Urinary bladder (tissue), 4 donors: ENCODE measurements at places on chromosomes 11 and 22.

DNA sequence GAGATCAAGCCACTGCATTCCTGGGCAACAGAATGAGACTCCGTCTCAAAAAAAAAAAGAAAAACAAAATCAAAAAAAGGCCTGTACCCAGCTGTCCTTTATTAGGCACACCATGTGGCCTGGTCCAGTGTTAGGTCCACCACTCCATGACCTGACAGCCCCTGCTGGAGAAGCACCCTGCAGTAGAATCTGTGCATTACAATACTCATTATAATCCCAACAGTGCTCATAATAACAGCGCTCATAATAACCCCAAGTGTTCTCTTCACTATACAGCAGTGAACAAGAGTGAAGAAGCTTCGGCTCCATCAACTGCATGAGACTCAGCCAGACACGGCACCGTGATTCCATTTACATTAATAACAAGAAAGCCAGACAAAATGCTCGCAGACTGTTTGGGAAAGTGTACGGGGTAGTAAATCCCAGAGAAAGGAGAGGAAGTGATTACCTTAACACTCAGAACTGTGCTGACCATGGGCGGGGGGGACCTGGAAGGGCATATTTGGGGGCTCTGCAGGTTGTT lies 8.9 kb upstream of the EHD1 start:
- DNase-seq: no peak

DNA sequence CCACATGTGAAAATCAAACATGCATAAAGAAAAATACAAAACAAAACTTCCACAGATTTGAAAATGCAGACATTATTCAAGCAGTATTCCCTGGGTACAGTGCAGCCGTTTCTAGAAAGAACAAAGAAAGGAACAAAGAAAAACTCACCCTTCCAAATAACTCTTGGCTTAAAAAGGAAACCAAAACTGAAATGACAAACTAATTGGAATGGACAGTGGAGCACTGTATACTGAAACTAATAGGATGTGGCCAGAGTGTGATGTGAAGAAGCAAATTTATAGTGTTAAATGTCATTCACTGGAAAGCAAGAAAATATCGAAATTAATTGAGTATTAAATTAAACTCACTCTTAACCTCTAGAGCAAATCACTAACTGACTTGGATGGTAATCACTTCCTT lies 55.4 kb downstream of the QSER1 start:
- no peak for DNase-seq

- no peak for DNase-seq
Observed at GRCh38 chr22:37276776-37277175, 5.5 kb upstream of the CYTH4 start.

DNA sequence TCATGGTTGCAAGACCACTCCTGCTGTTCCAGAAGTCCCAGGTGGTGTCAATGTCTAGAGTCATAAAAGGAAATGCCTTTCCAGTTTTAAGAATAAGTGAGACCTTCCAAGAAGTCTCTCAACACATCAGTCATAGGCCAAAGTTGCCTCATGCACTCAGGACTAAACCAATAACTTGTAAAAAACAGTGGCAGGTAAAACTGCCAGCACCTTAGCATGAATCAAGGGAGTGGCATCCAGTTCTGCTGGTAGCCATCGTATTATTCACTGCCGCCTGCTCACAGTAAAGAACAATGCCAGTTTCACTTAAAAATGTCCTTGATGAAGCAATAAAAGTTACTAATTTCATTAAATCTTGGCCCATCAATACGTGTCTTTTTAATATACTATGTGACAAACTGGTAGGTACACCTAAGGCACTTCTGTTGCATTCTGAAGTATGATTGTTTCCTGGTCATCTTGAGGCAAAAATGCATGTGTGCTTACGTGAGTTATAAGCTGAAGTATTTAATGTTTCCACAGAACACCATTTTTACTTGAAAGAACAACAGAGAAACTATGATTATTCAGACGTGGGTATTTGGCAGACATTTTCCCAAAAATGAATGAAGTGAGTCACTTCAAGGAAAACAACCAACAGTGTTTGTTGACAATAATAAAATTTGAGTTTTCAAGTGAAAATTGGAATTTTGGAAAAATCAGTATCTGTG lies 125.2 kb upstream of the SNX19 start:
- no peak for DNase-seq

- no peak for DNase-seq
Observed at GRCh38 chr11:66143264-66143566, 73.1 kb downstream of the PACS1 start.

DNA sequence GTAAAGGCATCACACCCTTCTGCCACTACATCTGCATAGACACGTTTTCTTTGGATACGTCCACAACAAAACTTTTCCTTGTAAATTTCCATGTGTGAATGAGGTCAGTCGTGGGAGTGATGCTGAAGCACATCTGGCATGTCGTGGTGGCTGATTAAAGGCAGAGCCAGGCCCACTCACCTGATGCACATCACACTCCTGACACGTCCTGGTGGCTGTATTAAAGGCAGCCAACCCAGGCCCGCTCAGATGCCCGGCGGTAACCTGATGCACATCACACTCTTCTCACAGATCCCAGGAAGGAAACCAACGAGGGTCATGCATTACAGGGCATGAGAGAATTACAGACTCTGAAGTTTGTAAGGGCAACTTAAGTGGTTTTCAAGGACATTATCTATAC lies 321.6 kb upstream of the B3GAT1 start:
- no peak for DNase-seq

DNA sequence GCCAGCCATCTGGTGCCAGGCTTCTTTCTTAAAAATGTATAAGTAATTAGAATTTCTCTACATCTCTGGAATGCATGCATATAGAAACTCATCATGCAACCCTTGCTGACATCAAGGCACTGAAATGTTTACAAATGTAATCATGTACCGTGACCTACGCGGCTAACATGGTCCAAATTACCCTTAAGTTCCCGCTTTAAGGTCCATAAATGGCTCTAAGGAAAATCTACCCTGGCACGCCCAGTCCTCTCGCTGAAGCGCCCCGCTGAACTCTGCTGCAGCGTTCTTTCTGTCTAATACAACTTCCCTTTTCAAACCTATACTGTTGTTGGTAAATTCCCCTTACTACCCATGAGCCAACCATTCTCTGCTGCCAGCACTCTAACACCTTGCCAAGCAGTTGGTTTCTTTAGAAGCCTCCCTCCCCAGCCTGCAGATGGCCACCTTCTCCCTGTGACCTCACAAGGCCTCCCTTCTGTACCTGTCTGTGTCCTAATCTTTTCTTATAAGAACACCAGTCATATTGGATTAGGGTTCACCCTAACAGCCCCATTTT lies 13.5 kb upstream of the HMOX1 start:
- no peak for DNase-seq

DNA sequence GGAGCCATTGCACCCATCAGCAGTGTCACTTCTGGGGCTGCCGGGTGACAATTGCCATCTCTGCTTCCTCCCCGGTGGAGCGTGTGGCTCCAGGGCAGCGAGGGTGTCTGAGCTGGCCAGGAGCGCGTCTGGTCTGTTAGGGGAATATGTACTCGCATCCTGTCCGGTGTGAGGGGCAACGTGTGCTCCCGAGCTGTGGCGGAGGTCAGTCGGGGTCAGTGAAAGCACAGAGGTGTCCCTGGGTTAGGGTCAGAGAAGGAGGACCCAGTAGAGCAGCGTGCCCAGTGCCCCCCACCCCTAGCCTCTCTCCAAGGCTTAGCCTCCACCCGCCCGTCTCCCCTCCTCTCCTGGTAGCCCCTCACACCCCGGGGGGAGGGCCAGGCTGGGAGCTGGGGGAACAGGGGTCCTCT lies 1.5 kb downstream of the CLCF1 start:
- no peak for DNase-seq

- DNase-seq: no peak
Observed at GRCh38 chr22:47277531-47277930, 515.1 kb downstream of the TBC1D22A start.

DNA sequence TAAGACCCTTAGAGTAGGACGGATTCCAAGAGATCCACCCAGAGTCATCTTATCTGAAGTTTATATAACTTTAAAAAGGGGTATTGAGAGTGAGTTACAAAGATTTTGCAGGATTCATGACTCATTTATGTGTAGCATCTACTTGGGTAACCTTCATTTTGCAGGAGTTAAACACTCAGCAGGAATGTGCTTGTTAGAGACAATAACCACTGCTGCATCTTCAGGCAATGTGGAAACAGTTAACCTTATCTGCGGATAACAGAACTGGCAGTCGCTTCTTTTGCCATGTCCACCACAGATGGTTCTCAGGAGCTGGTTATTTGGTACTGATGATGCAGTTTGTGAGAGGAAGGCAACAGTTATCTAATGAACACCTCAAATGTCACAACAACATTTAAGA lies 417.9 kb upstream of the DDI1 start:
- DNase-seq: no peak

DNA sequence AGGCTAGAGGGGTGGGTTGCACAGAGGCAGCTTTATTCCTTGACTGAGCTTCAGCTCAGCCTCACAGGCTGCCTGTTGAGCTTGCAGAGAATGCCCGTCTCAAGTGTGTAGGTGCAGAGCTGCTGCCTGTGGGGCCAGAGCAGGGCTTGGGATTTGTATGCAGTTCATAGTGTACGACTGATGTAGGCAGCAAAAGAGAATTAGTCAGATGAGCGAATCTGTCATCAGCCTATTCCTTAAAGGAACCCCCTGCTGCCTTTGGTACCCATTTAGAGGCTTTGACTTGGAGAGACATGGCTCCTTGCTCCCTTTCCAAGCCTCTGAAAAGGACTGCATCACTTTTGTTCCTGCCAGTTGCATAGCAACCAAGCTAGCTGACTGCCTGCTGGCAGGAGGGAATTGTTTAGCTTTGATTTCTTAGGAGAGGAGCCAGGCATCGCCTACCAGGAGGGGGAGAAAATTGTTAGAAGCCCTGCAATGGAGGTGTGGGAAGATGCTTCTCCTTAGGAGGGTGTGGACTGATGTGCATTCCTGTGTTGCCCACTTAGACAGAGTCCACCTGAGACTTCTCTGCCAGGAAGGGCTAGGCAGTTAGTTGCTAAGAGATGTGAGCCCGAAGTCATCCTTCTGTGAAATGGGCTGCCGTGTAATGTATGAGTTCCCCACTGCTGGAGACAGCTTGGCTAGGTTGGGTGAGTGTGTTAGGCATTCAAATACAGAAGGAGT lies 10.9 kb downstream of the ACO2 start:
- no peak for DNase-seq

DNA sequence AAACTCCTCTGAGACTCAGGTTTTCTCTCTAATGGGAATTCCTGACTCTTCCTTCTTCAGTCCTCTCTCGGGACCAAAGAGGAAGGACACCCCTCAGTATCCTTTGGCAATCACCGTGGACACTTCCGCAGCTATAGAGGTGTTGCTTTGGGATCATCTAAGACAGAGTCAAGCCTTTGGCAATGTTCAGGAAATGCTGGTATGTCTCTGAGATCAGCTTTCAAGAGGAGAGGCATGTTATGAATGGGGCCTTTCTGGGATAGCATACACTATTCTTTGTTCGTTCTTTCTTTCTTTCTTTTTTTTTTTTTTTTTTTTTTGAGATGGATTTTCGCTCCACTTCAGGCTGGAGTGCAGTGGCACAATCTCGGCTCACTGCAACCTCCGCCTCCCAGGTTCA lies 14.2 kb upstream of the OLFML1 start:
- no peak for DNase-seq

DNA sequence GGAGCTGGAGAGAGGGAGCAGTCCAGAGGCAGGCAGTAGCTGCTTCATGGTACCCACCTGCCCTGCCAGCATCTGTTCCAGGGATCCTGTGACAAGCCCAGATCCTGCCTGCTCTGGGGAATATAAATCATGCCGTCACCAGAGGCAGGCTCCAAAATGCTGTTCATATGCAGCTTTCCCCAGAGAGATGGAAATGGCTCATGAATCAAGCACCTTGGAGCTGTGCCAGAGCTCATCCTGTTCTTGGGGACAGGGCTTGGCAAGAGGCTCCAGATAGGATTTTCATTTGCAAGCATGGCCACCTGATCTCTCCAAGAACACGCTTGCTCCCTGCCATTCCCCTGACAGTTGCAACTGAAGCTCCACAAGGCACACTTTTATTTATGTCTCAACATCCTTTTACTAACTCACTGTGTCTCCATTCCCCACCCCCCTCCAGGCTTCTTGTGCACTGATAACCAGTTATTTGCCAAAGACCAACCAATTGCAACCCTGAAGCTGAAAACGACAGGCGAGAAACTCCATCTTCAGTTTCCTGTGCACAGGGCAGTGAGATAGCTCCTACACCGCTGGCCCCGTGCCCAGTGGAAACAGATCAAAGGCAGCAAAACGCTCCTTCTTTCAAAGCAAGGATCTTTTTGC lies 115.8 kb upstream of the PITPNB start:
- peak; percentile 57 for DNase-seq

DNA sequence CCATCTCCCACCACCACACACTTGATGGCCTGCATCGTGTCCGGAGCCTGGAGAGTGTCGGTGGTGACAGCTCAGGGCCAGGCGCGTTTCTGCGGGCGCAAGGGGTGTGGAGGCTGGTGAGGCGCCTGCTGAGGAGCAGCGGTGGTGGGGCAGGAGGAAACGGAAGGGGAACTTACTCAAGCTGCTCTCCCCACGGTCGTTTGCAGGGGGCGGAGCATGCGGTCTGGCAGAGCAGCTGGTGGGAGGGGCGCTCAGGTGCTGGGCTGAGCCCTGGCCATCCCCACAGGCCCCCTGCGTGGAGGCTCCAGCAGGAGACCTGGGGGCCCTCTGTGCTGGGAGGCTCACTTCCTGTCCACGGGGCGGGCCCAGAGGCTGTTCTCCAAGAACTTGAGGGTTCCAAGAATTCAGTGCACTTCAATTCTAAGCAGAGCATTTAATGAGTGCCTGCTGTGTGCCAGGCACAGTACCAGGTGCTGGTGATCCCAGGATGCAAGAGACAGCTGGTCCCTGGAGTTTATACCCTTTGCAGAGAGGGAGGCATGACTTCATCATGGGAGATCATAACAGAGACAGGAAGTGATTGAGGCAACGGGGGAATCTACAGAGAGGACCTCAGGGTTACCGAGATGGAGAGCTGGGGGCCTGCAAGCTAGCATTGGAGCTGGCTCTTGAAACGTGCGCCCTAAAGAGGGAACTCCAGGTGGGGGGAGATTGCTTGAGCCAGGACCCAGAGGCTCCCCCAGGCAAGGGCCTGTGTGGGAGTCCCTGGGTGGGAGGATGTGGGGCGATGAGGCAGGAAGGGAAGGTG lies at the start of gene RAC2:
TSS of gene RAC2 (minus strand) at position 156 of the 808 bp plus-strand sequence. CDS start at position 35, 121 bp downstream.
- no peak for DNase-seq

GRCh38 chr22:30424534-30425326 lies 838 bp upstream of the MTFP1 start:
- DNase-seq: no peak

GRCh38 chr11:95104121-95104830 lies 14.6 kb downstream of the ENDOD1 start:
- no peak for DNase-seq

- no peak for DNase-seq
Observed at GRCh38 chr11:6654281-6655019, 1.2 kb downstream of the DCHS1 start.

GRCh38 chr11:44709281-44709562 lies 17.5 kb upstream of the TSPAN18 start:
- no peak for DNase-seq

- no peak for DNase-seq
Observed at GRCh38 chr11:36030731-36031281, 86.9 kb downstream of the LDLRAD3 start.

DNA sequence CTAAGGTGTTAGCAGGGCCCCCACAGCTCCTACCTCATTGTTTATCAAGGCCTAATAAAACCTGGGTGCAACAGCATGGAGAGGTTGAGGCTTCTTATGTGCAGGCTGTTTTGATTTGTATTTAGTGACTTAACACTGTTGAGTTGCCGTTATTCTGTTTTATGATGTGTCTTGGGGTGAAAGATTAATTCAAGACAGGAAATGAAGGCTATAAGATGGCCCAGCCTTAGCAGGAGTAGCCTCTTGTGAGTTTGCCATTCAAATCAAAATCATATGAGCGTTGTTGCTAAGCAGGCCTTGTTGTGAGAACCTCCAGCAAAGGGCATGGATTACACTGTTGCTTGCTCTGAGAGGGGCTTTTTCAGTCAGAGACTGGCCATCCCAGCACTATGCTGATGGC lies 31.8 kb downstream of the MICAL2 start:
- no peak for DNase-seq
